ENCODE measurements at places on chromosomes 5 and 9.

- DNase-seq, result no peak
Measured at GRCh38 chr9:36936498-36936831, 97.6 kb downstream of the PAX5 start.

DNA sequence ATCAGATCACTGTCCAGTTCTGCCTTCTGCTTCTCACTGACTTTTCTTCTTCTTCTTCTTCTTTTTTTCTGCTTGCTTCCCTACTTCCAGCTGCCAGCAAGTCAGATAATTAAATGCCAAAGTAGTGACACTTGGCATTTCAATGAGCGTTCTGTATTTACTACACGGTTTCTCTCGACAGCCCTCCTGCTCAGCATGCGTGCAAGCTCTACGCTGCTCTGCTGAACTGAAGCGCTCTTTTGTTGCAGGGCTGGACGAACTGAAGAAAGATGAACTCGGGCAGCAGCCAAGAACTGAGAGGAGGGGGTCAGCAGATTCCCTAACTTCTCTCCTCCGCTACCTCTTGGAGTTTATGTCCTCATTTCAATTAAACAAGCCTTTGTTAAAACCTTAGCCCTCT lies 319.1 kb downstream of the GLIS3 start:
- no peak for DNase-seq

DNA sequence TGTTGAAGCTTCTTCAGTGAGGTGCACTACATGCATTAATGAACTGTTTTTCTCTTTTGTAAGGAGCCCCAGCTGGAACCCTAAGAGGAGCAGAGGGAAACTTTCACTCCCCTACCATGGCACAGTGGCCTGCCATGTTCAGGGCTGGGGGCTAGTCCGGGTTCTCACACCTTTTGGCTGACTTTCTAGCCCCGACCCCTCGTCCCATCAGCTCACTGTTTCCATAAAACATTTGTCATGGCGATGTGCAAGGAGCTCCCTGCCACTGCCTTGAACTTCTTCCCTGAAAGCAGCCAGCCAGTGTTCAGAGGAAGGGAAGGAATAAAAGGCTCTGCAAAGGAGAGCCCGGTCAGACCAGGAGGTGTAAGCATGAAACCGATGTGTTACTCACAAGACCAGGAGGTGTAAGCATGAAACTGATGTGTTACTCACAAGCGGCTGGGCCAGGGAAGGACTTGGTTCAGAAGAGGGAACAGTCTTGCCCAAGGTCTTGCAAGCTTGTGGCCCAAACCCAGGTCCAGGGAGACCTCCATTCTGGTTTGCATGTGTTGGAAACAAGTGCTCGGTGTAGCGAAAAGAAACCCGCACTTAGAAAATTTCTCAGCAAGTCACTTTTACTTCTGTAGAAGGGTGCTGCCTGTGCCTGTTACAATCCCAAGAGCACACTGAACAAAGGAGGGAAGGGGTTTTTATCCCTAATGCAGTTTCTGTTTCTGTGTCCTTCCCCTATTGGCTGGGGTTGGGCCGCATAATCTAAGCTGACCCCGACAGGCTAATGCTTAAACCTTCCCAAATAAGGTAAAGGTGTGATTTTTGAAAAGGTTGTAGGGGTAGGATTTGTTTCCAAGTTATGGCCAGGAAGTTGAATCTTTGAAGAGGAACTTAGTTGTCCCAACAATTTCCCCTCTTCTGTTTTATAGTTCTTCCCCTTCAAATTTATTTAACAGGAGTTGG lies 3.4 kb upstream of the ABO start:
- no peak for DNase-seq

GRCh38 chr5:59256331-59256730 lies 637.2 kb downstream of the PDE4D start:
- no peak for DNase-seq

- DNase-seq, result no peak
Measured at GRCh38 chr5:36078430-36078829, 11.7 kb upstream of the UGT3A2 start.

- DNase-seq, result no peak
Measured at GRCh38 chr5:57700484-57700883, 217.9 kb upstream of the ACTBL2 start.

DNA sequence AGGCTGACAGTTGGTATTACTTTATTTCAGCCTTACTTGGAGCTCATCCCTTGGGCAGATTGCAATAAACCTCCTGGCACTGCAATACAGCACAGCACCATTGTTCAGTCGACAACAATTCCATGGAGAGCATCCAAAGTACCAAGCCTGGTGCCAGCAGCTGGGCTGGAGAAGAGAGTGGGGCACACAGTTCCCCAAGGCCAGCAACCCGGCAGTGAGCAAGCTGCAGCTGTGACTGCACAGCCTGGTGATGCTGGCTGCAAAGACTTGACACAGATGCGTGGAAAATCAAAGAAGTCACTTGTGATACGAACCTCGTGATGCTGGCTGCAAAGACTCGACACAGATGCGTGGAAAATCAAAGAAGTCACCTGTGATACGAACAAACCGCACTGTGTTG lies 125.4 kb downstream of the ATPSCKMT start:
- no peak for DNase-seq

GRCh38 chr9:120030847-120031246 lies 549.1 kb downstream of the CDK5RAP2 start:
- no peak for DNase-seq

DNA sequence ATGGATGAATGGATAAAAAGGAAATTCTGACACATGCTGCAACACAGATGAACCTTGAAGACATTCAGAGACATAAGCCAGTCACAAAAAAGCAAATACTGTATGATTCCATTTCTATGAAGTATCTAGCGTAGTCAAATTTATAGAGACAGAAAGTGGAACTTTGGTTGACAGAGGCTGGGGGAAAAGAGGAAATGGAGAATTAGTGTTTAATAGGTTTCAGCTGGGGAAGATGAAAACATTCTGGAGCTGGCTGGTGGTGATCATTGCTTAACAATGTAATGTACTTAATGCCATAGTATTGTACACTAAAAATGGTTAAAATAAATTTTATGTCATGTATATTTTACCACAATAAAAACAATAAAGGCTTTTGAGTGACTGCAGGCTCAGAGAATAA lies 24.2 kb downstream of the PPIC start:
- DNase-seq, result no peak

DNA sequence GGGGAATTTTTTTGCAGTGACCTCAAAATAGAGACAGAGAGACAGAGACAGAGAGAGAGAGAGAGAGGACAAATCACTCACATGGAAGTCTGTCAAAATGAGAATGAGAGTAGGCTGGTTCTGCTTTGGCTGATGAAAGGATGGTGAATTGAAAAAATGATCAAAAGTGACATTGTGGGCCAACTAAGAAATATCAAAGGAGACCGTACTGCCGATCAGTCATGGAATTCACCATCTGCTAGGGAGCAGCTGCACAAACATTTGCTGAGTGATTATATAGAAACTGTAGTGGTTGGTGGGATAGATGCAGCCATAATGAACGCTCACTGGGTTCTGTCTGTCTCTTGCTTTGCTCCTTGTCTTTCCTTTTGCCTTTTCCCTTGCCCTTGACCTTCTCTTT lies 476.6 kb upstream of the SGCD start:
- DNase-seq, result no peak

DNA sequence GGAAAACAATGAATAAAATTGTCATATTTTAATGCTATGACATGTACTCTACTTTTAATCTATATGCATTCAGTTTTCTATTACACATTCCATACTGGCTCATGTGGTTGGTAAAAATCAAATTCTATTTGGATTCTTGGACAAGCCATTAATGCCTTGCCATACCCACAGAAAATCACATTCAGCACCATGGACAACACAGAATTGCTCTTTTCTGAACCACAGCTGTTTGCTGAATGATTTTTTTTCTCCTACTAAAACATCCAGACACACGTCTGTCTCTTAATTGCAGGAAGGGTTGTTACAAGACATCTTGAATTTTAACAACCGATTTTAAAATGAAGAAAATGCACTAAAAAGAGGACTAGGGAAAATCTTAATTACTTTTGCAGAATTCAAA lies 675.6 kb downstream of the BRINP1 start:
- DNase-seq, result no peak

DNA sequence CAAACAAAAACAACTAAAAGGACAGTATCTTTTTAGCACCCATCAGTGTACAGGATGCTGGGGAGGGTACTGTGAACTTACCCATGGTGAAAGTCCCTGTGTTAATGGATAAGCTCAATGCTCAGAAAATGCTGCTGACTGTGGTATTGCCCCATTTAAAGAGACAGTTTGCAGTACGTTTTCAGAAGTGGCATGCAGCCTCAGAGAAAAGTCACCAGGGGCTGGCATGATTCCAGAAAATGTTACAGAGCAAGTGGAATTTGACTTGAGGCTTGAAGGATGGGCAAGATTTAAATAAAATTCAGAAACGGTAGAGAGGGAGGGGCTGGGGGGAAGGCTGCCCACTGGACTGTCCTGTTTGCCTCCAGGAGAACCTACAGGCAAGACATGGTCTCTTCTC lies 7.2 kb downstream of the S1PR3 start:
- no peak for DNase-seq

DNA sequence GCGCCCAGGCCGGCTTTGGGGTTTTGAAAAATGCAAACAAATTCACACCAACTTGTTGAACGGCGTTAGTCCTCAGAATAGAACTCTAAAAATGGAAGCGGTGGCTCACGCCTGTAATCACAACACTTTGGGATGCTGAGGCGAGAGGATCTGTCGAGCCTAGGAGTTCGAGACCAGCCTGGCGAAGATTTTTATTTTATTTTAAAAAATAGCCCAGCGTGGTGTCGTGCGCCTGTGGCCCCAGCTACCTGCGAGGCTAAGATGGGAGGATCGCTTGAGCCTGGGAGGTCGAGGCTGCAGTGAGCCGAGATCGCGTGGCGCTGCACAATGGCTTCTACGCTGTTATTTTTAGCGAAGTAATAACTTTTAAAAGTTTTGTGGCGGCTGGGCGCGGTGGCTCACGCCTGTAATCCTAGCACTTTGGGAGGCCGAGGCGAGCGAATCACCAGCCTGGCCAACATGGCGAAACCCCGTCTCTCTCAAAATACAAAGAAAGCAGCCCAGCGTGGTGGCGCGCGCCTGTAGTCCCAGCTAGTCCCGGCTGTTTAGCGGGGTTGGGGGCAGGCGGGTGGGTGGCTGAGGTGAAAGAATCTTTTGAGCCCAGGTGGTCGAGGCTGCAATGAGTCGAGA lies 694 bp upstream of the PLIN2 start:
- DNase-seq, result no peak

DNA sequence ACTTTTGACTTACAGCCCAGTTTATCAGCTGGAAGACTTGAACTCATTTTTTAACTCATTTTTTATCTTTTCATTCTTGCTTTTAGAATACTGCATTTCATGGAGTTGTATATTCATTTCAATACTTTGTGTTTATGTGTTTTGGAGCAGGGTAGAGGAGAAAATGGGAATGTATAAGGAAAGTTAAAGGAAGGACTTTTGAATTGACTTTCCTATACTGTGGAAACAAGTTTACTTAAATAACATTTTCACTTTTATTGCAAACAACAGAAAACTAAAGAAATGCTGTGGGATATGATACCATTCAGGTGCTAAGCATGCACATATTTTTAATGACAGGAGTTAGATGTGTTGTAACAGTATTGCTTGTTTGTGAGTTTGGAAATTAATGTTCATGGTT lies 11.7 kb downstream of the NIPBL start:
- DNase-seq, result no peak
